NCI-H1436 treated with DMSO at 0.1 percent for 48 hours (cell line): ENCODE measurements at places on chromosomes 5 and 9.

- no peak for DNase-seq
These were observed 208.5 kb downstream of the ROR2 start for GRCh38 chr9:91741522-91741921.

DNA sequence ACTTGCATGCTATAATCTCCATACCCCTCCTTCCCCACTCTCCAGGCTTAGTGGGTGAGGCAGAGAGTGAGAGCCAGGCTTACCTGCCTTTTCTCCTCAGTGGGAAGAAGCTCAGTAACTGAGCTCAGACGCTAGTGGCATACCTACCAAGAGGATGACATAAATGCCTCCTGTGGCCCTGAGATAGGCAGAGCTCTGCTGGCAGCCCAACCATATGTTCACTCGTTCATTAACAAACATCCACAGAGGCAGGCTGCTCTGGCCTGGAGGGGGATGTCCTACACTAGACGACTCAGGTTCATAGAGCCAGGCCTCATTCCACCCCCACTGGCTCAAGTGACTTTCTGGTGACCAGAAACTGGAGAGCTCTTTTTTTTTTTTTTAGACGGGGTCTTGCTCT, 81.3 kb downstream of the THBS4 start:
- DNase-seq, result no peak

DNA sequence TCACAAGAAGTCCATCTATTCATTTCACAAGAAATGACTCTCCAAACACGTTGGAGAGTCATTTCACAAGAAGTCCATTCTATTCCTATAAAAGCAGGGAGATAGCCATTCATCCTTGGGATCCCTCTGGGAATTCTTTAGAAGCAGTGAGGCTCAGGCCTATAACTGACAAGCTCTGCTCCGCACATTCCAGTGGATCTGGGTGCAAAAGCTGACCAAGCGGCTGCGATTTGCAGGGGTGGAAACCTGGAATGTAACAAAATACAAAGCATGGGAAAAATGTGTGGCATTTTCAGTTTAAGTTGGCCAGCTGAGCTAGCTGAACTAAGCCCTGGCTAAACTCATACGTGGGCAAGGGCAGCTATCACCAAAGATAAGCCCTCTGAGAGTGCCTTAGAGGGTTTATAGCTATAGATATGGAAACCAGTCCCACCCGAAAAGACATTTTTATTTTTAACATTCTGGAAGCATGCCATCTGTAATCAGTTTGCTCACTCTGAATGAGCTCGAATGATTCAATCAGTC, 8.7 kb downstream of the TAS2R1 start:
- DNase-seq, result no peak

- DNase-seq, result no peak
These were observed 87.4 kb upstream of the LHFPL2 start for GRCh38 chr5:78735834-78736463.

GRCh38 chr9:122402403-122402871, 31.6 kb downstream of the PTGS1 start:
- no peak for DNase-seq

GRCh38 chr5:159878988-159879471, 37.3 kb upstream of the ADRA1B start:
- no peak for DNase-seq

GRCh38 chr9:136544548-136544963, 1.3 kb downstream of the NOTCH1 start:
- DNase-seq, result no peak

- no peak for DNase-seq
These were observed 63.2 kb upstream of the CTXN3 start for GRCh38 chr5:127585661-127586060.

GRCh38 chr5:35660451-35660850, 42.8 kb downstream of the SPEF2 start:
- no peak for DNase-seq

GRCh38 chr5:585556-585955, 26.6 kb upstream of the CEP72 start:
- no peak for DNase-seq

DNA sequence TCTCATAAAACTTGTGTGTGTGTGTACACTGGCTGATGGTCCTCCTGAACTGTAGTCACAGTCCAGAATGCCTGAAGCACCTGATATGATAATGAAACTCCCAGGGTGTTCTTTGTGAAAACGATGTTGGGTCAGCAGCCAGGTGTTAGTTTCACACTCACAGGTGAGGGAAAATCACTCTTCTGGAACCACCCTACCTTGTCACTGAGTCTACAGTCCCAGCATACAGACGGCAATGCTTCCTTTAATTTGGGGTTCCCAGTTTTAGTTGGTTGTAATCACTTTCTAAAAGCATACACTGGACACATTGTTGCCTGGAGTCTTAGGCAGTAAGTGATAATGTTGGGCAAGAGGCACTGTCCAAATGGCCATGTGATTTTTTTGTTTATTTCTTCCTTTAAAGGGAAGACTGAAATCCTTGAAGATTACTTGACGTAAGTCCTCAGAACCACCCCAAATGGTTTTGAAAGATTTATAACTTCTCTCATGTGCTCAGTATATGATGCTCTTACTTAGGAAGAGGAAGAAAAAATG, 18.2 kb upstream of the MGAT1 start:
- no peak for DNase-seq

GRCh38 chr5:120823328-120823727, 359.2 kb downstream of the PRR16 start:
- no peak for DNase-seq

DNA sequence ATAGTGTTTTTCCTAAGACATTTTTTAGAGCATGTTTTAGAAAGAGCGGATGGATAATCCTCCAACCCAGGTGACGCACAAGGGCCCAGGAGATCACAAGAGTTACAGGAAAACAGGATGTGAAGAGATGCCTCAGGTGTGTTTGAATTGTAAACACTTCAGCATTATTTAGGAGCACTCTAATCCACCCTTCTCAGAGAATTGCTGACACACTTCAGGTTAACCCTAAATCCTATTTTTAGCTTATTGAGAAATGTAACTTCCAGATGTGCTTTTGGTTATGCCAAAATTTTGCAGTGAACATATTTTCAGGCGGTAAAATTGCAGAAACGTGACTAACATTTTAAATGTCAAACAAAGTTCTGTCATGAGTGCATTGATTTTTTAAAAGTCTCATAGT, 755.4 kb upstream of the CTNND2 start:
- no peak for DNase-seq

GRCh38 chr9:6355728-6356127, 27.6 kb downstream of the TPD52L3 start:
- DNase-seq, result no peak

GRCh38 chr9:14213504-14213903, 100.4 kb downstream of the NFIB start:
- DNase-seq, result no peak

DNA sequence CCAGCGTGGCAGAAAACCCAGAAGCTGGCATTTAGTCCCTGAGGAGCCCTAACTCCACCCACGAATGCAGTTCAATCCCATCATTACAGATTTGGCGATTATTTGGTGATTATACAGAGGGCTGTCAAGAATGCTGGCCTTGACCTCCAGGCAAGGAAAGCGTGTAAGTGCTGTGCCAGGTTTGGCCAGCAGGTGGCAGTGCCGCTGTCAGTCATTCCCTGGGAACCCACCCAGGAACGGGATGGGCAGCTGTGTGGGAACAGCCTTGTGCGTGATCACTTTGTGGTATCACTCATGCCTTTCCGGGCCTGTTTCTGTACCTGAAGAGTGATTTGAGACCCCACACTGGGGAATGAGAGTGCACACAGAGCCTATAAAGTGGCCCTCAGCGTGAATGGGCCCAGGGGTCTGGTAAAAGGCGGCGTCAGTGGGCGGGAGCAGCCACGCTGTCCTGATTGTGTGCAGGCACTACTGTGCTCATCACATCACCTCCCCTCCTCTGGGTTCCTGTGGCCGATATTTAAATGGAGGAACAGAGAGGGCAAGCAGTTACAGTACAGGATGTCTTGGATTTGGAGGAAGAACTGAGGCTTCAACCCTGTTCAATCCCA, 215.6 kb downstream of the ROR2 start:
- DNase-seq, result no peak

GRCh38 chr5:119966028-119966427, 336.7 kb downstream of the FAM170A start:
- no peak for DNase-seq

- no peak for DNase-seq
These were observed 25.9 kb downstream of the SAR1B start for GRCh38 chr5:134606726-134607125.

- DNase-seq, result no peak
These were observed 26.4 kb upstream of the RNF130 start for GRCh38 chr5:180097926-180098325.

DNA sequence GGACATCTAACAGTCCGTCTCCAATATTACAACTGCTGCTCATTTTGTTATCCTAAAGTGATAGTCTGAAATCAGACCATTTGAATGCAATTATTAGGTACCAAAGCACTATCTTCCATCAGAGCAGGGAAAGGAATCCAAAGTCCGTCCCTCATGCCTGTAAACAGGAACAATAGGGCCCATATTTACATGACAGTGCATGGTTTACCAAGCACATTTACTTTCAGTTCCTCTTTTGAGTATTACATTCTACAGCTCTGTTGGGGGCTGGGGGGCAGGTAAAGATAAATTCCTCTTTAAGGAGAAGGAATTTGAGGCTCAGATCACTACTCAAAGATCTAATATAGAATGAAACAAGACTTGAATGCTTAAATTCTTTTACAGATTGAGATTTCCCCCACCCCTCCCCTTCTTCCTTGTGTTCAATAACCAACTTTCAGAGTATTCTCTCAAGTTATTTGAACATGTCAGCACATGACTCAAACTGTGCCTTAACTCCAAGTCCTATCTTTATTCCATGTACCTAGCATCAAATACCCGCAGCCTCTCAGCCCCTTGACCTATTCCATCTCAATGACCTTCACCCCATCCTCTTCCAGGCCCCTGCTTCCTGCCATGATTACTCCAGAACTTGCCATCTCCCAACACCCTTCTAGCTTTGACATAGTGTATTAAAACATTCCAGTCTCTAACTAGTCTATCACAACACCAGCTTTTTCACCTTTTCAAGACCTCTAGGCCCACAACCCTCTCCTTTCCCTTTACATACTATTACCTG, 71.0 kb downstream of the BRINP1 start:
- DNase-seq, result no peak

GRCh38 chr5:154516475-154516874, 38.4 kb upstream of the HAND1 start:
- DNase-seq, result no peak

- no peak for DNase-seq
These were observed 93.7 kb upstream of the DAB2 start for GRCh38 chr5:39518516-39518915.

DNA sequence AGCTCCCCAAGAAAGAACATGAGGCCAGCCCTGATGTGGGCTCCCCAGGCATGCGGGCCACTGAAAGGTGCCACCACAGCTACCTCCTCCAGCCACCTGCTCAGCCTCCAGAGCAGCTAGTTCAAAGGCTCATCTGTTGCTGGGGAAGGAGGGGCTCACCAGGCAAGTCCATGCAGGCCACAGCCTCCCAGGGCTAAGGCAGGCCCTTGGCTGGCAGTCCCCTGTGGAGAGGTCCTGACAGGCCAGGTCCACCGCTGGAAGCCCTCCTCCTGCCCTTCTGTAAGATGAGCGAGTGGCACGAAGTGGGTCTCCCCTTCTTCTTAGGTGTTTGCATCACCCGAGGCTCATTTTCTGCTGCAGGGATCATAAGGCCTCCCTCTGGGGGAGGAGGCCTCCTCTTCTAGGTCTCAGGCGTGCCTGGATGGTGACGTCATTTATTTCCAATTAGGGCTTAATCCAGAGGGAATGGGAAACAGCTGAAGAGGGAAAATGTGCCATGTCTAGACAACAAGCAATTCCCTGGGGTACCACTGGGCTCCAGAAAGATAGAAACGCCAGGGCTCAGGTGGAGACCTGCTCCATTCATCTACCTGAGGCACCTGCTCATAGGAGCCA, 91.6 kb downstream of the CFAP90 start:
- no peak for DNase-seq

DNA sequence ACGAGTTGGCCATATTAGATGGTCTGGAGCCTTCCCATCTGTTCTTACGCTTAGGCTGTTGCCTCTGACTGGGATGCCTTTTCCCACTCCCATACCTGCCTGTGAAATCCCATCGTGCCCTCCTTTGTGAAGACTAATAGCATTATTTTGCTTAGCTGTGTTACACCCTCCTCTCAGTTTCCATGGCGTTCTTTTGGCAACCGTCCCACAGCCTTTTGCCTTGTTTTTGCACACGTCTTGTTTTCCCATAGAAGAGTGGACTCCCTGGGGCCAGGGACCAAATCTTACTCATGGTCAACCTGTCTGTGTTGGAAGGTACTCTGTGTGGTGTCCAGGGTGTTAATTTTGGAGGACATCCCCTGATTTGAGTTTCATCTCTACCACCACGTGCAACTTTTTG, 242.1 kb downstream of the HSPA4 start:
- no peak for DNase-seq

- no peak for DNase-seq
These were observed 12.5 kb upstream of the CTSL start for GRCh38 chr9:87713278-87713987.

DNA sequence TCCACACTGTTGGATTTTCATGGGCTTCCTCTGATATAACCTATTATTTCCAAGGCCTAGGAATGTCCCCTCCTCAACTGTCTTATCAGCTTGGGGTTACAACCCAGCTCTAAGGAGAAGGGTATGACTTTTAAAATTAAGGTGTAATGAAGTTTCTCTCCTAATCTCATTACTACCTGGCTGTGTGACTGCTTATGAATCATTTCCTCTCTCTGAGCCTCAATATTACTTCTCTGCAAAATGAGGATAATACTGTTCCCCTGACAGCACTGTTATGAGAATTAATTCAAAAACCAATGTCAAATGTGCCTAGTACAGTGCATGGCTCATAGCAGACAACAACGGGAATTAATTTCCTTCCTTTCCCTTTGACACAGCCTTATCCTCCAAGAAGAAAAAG, 118.9 kb downstream of the NR6A1 start:
- DNase-seq, result no peak

- no peak for DNase-seq
These were observed 134.6 kb downstream of the PIK3R1 start for GRCh38 chr5:68350176-68350575.

DNA sequence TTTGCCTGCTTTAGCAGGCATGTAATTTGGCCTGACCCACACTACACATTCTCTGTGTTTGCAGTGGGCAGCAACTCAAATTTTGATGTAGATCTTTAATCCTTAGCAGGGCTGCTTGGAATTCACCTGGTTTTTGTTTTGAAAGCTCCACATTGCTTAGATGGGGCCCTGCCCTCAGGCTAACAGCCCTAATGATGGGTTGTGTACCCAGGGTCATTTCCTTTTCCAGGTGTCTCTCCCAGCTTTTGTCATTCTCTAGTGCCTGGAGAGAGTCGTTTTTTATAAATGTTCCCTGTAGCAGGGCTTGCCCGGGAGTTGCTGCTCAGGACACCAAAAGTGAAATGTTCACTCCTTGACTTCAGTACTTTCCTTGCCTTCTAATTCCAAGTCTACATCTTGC, 126.3 kb downstream of the TRIO start:
- no peak for DNase-seq

GRCh38 chr9:112489039-112489546, 2.5 kb downstream of the KIAA1958 start:
- DNase-seq, result no peak

DNA sequence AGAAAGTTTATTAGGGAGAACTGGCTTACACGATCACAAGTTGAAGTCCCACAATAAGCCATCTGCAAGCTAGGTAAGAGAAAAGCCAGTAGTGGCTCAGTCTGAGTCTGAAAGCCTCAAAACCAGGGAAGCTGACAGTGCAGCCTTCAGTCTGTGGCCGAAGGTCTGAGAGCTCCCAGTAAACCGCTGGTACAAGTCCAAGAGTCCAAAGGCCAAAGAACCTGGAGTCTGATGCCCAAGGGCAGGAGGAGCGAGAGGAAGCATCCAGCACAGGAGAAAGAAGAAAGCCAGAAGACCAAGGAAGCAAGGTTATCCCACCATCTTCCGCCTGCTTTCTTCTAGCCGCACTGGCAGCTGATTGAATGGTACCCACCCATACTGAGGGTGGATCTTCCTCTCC, 97.3 kb upstream of the FBN2 start:
- DNase-seq, result no peak
